ENCODE measurements at places on chromosomes 16 and 17.
A peak's percentile ranks its signal among the peaks of the same experiment; 100 is the strongest.

- no peak for DNase-seq
Observed at GRCh38 chr16:67661101-67661761, 471 bp downstream of the PARD6A start.

GRCh38 chr17:49547566-49547965 lies 28.1 kb upstream of the NXPH3 start:
- no peak for DNase-seq

DNA sequence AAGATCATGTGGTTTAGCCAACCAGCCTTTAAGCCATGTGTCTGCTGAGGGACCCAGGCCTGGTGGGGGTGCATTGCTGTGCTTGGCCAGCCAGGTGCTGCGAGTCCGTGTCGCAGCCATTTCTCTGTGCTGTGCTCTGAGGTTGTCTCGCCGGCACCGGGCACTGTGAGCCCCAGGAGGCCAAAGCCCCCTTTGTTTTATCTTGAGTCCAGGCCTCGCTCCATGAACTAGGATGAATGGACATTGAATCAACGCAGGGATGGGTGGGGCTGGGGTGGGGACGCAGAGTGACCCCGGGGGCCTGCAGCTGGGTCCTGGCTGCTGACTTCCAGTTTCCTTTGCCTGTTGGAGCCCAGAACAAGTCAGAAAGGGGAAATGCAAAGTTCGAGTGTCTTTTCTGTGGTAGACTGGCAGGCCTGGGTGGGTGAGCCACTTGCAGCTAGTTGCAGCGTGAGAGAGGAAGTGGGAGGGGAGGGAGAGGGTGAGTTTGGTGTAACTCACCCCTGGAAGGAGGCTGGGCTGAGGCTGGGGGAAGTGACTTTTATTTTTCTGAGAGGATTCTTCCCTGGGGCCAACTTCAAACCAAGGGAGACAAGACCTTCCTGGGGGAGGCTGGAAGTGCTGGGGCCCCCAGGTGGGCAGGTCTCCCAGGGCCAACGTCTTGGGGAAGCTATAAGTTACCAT lies 324.7 kb downstream of the SEC14L1 start:
- DNase-seq, result no peak

GRCh38 chr17:1928976-1929375 lies 96.2 kb downstream of the RTN4RL1 start:
- no peak for DNase-seq

DNA sequence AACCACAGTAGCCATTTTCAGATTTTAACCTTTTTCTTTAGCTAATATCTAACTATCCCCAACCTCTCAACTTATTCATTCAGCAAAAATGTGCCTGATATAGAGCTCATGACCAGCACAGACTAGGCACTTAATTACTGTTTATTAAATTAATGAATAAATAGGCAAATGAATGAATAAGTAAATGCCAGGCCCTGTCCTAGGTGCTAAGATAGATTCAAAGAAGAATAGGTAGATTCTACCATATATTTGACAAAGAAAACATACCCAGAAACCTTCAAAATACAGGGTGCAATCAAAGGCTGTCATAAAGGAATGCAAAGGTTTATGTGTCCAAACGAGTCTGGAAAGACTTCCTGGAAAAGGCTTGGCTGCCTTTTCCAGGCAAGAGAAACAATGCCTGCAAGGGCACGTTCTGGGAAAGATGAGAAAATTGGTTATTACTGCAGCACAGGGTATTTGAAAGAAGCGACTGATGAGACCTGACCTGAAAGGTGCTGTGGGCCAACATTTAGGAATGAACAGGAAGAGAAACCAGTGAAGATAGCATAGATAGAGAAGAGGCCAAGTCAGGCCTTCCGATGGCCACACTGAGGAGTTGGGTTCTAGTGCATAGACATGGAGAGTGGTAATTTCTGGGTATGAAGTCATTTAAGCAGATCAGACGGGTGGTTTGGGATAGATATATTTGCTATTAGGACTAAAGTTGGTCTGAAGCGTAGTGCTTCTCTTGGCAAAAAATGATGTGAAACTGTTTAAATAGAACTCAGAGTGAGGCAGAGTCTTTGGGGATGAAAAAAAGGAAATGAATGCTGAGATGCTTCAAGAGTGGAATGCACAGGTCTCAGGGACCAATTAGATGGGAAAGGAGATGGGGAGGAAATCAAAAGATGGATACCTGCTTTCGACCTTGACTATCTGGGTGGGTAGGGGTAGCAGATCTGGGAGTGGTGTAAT lies 11.4 kb upstream of the CCL2 start:
- no peak for DNase-seq

GRCh38 chr17:73485130-73485529 lies 159.1 kb downstream of the SDK2 start:
- no peak for DNase-seq

DNA sequence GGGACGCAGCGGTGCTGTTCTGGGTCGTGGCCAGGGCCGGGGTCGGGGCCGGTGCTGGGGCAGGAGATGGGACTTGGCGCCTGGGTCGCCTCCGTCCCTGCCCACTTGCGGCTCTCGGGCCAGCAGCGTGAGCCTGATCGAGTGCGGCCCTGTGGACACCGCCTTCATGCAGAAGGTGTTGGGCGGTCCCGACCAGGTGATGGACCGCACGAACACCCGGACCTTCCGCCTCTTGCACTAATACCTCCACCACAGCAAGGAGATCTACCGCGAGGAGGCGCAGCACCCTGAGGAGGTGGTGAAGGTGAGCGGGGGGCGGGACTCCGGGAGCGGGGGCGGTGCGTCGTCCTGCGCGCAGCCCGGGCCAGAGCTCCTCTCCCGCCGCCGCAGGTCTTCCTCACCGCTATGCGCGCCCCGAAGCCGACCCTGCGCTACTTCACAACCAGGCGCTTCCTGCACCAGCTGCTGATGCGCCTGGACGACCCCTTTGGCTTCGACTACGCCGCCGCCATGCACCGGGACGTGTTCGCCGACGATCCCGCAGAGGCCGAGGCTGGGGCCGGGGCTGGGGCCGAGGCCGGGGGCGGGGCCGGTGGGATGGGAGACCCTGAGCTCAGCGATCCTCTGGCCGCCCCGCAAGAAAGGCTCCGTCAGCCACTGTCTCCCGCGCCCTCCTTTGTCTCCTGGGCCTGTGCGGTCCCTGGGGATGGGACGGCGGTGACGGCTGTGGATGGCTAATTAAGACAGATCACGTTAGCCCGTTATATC lies 4.5 kb upstream of the HSD17B1 start:
- DNase-seq, result no peak

DNA sequence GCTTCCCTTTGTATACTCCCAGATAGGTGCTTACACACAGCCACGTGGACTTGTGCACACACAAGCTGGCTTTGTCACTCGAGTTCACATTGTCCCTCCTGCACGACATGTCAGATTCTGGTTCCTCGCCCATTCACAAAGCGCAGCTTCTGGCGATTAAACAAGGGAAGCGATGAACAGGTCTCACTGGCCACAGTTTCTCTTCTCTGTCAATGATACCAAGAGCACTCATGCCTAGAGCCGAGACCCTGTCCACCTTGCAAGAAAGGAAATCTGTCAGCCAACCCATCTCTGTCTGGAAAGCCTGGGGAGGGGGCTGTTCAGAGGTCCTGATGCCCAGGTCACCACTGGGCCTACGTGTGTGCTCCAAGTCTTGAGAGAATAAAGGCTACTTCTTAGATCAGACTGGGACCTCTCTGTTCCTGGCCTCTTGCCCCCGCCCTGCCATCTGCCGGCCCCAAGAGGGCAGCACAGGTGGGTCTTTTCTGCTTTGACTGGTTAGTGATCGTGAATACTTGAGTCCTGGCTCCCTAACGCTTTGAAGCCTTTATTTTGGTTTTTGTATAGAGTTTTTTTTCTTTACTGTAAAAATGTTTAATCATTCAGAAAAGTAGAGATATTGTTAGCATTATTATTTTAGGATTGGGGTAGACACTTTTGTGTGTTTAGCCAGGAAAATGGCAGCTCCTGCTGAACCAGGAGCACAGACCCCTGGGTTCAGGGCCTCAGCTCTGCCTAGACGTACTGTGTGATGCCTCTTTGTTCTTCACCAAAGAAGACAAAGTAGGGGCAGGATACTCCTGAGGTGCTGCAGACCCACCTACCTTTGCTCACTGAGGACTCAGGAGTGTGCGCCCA lies 104.7 kb downstream of the MRM1 start:
- DNase-seq, result no peak

DNA sequence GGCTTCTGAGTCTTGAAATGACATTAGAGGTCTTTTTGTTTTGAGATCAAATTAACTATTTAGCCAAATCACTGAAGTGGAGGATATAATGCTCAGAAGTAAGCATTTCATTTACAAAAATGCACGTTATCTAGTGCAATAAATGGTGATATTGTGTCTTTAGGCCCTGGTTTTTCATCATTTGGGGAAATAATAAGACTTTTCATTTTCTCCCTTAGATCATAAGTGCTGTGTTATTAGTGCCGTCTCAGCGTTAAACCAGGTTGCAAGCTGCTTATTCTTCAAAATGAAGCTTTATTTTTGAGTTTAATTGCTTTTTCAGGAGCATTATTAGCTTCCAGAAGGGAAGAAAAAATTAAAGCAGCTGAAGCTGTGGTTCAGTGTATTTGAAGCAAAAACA lies 1416.8 kb upstream of the GOT2 start:
- DNase-seq, result no peak

GRCh38 chr17:82821554-82821953 lies 18.3 kb downstream of the ZNF750 start:
- DNase-seq, result no peak

DNA sequence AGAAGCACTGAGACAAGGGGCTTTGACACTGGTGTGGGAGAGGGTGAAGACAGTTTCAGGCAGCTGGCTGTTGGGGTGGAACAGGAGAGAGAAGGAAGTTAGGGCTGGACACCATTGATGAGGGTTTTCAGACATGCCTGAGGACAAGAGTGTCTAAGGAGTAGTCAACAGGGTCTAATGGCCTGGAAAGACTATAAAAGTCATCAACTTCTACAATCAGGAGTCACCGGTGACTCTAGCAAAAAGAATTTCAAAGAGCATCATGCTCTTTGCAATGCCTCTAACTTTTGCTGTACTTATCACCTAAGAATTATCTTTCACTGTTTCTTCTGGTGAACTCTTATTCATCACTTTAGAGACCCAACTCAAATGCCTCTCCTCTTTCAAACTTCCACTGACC lies 213.9 kb downstream of the C16orf78 start:
- no peak for DNase-seq

DNA sequence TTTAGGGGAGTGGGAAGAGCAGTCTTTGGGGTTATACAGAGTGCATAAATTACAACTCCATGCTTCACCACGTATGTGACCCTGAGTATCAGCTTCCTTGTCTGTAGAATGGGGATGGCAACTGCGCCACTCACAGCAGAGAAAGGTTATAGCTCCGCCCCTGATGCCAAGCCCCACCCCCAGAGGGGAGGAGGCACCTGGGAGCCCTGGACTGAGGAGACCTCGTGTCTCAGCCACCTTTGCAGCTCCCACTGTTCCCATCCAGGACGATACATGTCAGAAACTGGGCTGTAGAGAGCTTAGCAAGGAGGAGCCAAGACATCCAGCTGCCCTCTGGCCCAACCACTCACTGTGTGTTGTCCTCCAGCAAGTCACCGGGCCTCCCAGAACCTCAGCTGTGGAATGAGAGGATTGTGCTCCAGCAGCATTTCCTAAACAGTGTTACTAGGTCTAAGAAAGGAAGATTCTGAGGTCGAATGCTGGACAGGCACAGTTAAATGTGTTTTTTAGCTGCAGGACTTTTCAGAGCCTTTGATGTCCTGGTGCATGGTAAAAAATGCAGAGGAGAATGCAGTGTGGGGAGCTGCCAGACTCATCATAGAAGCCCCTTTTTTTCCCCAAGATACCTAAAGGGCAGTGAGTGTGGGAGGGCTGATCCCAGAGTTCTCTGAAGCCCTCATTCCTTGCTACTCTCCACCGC lies 49.4 kb downstream of the BEAN1 start:
- no peak for DNase-seq

- peak; percentile 93 for DNase-seq
Observed at GRCh38 chr17:43467981-43468581, 15.7 kb upstream of the DHX8 start.

DNA sequence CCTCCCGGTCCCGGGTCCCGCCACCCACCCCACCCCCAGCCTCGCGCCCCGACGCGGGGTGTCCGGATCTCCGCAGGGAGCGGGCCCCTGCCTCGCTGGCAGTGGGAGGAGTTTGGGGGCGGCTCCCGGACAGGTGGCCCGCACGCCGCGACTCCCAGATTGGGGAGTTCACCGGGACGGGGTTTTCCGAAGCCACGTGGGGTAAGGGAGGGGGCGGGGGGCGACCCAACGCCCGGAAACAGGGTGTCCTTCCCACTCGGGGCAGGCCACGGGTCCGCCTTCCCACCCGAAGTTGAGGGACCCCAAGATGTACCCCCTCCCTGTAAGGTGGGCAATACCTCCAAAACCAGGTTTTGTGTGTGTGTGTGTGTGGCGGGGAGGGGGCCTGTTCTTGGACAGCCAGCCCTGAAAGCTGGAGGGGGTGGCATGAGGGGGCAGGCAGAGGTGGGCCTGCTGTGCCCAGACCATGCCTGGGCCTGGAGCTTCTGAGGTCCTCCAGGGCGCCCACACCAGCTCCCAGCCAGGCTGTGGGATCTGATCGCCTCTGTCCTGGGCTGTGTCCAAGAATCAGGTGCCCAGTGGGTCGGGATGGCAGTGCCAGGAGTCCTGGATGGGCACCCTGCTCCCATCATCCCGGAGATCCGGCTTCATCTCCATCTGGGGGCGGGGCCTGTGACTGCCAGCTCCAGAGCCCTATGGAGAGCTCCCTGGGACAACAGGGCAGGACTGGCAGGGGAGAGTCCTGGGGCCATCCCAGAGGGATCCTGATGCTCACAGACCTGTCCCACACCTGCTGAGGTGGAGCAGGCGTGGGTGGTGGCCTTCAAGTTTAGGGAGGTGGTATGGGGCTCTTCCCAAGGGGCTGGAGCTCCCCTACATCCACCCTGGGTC lies 767 bp downstream of the SYNGR2 start:
- no peak for DNase-seq

- DNase-seq, result no peak
Observed at GRCh38 chr16:86157616-86158247, 258.8 kb downstream of the IRF8 start.

DNA sequence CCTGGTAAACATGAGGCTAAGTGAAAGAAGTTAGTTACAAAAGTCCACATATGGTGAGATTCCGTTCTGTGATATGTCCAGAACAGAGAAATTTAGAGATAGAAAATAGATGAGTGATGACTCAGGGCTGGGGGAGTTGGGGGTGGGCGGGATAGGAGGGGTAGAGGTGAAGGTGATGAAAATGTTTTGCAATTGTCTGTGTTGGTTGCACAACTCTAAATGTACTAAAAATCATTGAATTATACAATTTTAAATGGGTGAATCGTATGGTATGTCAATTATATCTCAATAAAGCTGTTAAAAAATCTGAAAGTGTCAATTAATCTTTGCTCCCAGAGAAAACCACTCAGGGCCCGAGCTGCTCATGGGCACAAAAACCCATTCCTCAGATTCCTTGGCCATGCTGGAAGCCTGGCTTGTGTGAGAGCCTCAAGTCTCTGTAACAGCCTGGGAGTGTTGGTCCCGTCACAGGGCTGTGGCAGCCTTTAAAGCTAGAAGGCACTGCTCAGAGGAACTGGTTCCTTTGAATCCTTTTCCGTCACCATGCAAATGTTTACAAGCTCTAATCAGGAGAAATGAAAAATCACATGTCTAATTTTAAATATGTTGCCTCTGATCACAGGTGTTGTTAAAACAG lies 225.3 kb downstream of the WWOX start:
- no peak for DNase-seq

GRCh38 chr16:79601931-79602627 lies 1.5 kb upstream of the MAF start:
- no peak for DNase-seq

All from BJ (cell line).